Amniotic epithelial cell (primary cell): ENCODE measurements at places on chromosomes 16 and 17.

DNA sequence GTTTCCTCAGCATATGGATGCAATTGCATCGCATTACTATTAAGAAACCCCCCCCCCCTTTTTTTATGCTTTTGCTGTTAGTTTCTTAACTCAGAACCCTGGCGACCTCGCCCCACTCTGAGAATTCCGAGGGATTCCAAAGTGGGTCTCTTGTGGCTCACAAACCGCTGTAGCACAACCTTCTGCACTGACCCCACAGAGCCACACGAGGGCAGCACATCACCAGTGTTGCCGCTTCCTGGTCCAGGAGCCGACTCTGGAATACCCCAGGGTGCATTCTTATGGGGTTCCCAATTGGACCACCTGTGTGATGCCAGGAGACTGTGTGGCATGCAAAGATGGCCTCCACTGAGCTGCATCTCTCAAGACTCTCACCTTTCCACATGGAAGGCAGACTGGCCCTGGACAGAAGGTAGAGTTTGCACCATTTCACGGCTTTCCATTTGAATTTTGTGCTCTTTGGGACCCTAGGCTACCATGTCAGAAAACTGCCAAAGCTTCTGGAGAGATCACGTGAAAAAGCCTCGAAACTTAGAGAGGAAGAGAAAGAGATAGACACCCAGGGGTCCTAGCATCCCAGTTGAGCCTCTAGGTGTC lies 432.7 kb upstream of the ASIC2 start:
- DNase-seq, result no peak

DNA sequence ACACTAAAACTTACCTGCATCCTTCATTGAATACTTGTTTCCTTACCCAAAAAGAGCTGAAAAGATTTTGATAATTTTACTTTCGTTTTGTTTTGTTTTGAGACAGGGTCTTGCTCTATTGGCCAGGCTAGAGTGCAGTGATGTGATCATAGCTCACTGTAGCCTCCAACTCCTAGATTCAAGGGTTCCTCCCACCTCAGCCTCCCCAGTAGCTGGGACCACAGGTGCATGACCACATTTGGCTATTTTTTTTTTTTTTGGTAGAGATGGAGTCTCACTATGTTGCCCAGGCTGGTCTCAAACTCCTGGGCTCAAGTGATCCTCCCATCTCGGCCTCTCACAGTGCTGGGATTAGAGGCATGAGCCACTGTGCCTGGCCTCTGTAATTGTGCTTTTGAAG lies 10.0 kb upstream of the TCAP start:
- no peak for DNase-seq

DNA sequence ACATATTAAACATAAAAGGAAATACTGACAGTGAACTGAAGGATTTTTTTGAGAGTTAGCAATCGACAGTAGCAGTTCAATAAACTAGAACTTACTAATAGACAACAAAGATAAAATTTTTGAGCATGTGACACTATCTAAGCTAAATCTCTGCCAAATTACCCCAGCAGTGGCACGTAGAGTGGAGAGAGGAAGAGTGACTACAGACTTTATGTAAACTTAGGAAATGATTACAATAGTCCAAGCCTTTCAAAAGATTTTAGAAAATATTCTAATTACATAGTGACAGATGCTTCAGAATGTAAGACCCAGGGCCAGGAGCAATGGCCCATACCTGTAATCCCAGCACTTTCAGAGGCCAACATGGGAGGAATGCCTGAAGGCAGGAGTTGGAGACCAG lies 52.4 kb downstream of the CFDP1 start:
- no peak for DNase-seq

GRCh38 chr16:19589771-19590302 lies 34.3 kb downstream of the VPS35L start:
- peak; percentile 75 for DNase-seq

- DNase-seq, result peak; percentile 15
These were observed 46.8 kb downstream of the BEAN1 start for GRCh38 chr16:66473654-66474519.

DNA sequence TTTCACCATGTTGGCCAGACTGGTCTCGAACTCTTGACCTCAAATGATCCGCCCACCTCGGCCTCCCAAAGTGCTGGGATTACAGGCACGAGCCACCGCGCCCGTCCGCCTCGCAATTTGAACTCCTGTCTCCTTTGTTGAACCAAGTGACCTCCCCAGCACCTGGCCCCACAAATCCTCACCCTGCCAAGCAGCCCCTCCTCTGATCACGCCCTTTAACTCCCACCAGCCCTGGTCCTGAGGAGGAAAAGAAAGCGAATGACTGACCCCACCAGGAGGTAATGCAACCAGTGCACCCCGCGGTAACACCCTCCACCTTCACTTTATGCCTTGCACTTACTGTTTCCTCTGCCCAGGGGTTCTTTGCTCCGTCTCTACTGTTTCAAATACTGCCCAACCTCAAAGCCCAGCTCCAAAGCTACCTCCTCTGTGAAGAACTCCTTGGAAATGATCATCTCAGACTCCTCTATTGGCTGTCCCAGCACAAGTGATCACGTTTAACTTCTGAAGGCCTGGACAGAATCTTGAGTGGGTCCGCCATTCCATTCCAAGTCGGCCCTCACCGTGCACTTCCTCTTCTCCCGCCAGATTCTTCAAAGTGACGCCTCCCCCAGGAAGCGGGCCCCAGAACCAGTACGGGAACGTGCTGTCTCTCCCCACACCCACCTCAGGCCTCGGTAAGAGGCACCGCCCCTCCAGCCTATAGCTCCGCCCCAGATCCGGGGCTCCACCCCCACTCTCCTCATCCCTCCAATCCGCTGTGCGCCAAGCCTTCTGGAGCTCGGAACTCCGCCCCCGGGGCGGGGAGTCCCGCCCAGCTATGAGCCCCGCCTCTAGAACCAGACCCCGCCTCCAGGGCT lies 4.4 kb downstream of the CD19 start:
- peak; percentile 79 for DNase-seq

DNA sequence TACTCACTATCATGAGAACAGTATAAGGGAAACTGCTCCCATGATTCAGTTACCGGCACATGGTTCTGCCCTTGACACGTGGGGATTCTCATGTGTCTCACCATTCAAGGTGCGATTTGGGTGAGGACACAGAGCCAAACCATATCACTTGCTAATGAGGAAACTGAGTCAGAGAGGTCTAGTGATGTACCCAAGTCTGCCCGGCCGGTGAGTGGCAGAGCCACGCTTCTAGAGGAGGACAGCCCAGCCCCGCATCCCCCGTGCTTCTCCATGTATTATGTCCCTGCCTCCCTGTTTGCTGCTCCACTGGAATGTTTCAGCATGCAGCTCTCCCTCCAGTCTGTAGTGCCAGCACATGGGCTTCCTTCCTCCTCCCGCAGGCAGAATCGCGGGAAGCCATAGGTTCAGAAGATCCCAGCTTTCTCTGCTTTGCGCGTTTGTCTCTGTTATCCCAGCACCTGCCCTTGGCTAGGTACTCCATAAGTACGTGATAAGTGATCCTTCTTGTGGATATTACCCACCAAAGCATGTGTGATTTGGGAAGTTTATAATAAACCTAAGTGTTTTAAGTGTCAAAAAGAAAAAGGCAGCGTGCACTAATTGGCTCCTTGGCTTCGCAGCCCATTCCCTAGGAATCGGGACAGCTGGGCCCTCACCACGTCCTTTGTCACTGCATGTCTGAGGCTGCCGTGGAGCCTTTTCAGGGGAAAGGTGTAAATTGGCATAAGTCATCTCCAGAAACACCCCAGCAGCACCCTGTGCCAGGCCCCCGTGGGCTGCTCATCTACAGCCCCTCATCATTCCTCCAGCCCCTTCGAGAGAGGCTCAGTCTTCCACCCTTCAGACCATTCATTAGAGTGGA lies 103.8 kb downstream of the CLEC16A start:
- DNase-seq, result no peak

GRCh38 chr17:69539274-69539673 lies 124.8 kb downstream of the MAP2K6 start:
- DNase-seq, result no peak

DNA sequence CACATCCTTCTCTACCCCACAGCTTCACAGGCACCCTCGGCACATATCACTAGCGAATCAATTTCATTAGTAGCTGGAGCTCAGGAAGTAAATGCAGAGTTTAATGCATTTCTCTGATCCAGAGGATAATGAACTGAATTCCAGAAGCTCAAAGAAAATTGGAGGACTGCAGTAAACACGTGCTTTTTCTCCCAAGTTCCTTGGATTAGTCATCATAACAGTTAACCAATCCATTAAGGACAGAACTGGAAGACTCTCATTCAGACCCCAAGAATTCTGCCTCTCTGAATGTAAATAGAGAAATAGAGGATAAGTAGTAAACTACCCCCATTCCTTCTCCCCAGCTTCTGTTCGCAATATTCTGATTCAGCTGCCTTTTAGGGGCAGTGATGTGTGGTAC lies 40.7 kb downstream of the DUSP14 start:
- peak; percentile 35 for DNase-seq

GRCh38 chr16:16871196-16871595 lies 492.3 kb downstream of the NPIPA7 start:
- DNase-seq, result no peak

DNA sequence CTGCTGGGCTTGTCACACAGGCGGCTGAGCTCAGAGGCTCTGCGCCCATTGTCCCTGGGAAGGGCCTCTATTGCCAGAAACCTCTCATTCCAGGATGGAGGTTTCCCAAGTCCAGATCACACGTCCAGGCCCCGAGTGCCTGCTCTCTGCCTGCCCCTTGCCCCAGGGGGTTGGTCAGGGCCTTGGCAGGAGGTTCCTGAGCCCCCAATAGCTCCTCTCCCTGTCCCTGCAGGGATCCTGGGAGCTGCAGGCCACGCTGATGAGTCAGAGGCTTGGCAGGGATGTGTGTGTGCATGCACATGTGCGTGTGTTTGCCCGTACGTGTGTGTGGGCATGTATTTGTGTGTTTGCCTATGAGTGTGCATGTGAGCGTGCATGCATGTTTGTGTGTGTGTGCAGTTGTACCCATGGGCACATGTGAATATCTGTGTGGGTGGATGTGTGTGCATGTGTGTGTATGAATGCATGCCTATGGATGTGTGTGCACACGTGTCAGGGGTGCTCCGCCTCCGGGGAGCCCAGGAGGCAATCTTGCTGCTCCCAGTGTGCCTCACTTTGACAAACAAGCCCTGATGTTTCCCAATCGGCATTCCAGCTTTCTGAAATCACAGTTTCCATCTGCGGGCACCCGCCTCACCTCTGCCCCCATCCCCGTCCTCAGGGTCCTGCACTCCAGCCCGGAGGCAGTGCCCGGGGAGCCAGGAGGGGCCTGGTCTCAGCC lies 98.4 kb upstream of the GSE1 start:
- peak; percentile 97 for DNase-seq

GRCh38 chr17:40178021-40178601 lies 841 bp downstream of the RAPGEFL1 start:
- no peak for DNase-seq

DNA sequence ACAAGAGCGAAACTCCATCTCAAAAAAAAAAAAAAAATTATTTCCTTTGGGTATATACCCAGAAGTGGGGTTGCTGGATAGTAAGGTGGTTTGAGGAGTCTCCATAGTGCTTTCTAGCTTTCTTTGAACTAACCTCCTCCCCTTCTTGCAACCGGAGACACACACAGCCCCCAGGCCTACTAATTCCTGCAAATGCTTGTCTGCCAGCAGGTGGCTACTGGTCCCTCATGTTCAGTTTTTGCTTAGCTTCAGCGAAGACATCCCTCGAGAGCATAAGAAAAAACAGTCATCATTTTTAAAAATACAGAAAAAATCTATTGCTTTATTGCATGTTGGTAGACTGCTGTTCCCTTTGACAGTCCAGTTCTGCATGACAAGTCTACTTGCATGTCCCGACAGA lies 439.0 kb downstream of the UTP18 start:
- no peak for DNase-seq

DNA sequence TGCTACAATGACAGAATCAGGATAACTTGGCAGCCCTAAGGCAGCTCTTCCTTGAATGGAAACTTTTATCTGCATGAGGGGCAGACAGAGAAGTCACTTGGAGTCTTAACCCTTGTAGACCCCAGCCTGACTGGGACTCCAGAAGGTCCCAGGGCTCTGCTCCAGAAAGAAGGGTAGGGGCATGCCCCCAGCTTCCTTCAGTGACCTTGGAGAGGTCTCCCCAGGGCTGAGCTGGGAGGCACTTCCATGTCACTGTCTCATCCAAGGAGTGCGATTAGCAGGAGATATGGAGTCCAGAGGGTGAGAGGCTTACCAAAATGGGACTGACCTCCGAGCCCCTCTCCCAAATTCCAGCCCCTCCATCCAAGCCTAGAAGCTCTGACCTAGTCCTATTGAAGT lies 3.4 kb upstream of the NLRC5 start:
- no peak for DNase-seq
